Astrocyte (in vitro differentiated cells and primary cell): ENCODE measurements at places on chromosomes 6 and 20.

DNA sequence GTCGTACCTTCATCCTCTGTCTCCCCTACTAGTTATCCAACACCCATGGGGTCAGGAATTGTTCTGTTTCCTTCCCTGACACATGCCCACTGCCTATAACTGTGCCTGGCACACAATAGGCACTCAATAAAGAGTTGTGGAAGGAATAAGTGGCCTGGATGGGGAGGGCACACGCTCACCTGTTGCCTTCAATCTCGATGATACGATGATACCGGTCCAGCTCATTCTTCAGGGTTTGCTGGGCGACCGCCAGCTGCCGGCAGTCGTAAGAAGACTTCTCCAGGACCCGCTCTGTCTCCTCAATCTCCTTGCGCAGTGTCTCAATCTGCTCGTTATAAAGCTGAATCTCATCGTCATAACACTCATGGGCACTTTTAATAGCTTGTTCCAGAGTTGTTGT lies 32.5 kb downstream of the BFSP1 start:
- no peak for DNase-seq

- DNase-seq = peak; percentile 63
Measured at GRCh38 chr20:53623454-53624211, 30.0 kb upstream of the ZNF217 start.

- DNase-seq = no peak
Measured at GRCh38 chr20:46683668-46683938, 5.6 kb downstream of the TP53RK start.

- DNase-seq = no peak
Measured at GRCh38 chr20:37277253-37277593, 12.2 kb upstream of the MANBAL start.

GRCh38 chr6:17798477-17799154 lies 91.9 kb upstream of the NUP153 start:
- no peak for DNase-seq

DNA sequence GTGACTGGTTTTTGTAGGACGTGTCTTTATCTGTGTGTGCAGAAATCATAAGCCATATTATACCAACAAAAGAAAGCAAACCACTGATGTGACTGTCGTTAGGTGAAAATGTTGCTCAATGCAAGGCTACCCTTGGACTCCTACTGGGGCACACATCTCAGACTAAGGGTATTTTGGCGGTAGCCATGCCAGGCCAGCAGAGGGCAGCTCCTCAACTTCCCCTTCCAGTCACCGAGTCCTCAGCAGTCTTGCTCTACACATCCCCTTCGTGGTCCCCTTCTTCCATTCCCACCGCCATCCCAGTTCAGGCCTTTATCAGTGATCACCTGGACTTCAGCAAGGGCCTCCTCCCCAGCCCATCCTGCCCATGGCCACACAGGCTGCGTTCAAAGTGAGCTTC lies 113.7 kb upstream of the GGTLC1 start:
- no peak for DNase-seq

GRCh38 chr6:43444036-43444435 lies 11.3 kb downstream of the DLK2 start:
- no peak for DNase-seq

- DNase-seq = no peak
Measured at GRCh38 chr6:75612434-75612833, 10.8 kb downstream of the SENP6 start.

DNA sequence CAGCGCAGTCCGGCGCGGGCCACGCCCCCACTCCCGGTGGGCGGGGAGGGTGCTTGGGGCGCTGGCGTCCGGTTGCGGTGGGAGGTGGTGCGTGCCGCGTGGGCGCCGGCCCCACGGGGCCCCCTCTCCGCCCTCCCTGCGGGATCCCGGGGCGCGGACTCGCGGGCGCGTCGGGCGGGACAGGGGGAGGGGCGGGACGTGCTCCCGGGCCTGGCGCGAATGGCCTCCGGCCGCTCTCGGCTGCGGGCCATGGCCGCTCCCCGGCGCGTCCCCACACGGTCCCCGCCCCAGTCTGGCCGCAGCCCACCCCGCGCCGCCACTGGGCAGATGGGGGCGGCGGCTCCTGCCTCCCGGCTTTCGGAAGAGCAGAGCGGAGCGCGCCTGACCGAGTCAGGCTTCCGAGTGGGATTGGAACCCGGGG lies 771 bp upstream of the PPP1R3G start:
- no peak for DNase-seq

DNA sequence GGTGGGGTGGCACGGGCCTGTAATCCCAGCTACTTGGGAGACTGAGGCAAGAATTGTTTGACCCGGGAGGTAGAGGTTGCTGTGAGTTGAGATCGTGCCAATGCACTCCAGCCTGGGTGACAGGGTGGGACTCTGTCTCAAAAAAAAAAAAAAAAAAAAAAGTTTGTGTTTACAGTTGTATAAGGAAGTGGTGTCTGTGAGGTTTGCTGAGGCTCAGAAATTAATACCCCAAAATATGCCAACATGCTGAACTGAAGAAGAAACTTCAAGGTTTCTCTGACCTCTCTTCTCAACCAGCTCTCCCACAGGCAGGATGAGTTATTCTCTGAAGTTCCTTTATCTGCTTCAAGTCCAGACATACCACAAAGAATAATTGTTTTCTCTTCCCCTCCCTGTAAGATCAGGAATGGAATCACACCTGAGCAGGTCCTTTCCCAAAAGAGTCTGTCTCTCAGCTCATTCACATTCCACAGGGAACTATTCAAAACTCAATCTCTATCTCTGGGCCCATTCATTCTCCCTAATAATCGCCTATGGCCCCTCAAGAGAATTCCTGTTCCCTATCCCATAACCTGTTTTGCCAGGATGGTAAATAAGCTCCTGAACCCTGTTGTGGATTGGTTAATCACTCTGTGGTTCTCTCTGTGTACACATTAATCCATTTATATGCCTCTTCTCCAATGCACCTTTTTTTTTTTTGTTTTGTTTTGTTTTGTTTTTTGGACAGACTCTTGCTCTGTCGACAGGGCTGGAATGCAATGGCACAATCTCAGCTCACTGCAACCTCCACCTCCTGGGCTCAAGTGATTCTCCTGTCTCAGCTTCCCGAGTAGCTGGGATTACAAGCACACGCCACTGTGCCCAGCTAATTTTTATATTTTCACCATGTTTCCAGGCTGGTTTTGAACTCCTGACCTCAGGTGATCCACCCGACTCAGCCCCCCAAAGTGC lies 17.4 kb upstream of the KIFC1 start:
- DNase-seq = no peak

GRCh38 chr6:132122176-132122575 lies 171.0 kb upstream of the CCN2 start:
- DNase-seq = no peak

DNA sequence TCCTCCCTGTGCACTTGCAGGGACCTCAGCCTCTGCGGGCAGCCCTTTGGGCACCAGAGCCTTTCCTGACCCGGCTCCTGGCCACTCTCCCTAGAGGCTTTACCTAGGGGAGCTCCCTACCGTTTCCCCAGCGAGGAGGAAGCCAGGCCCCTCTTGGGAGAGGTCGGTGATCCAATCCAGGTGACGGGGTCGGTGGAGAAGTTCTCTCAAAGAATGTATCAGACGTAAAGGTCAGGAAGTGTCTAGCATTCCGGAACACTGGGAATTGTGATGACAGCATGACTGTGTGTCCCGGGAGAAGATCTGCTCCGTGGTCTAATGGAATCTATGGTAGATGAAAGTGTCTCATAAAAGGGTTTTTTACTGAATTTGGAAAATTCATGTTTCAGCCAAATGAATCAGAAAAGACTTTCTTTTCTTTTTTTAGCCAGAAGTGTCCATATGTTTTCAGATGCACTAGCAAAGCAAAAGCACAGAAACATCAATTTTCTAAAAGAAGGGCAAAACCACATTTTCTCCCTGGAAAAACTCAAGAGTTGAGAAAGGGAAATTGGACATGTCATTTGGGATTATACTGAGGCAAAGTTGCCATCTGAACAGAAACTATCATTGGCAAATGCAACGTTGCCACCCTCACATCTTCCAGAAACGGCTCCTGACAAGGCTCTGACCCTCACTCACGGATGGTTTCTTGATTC lies 289.4 kb downstream of the THBS2 start:
- peak; percentile 23 for DNase-seq

DNA sequence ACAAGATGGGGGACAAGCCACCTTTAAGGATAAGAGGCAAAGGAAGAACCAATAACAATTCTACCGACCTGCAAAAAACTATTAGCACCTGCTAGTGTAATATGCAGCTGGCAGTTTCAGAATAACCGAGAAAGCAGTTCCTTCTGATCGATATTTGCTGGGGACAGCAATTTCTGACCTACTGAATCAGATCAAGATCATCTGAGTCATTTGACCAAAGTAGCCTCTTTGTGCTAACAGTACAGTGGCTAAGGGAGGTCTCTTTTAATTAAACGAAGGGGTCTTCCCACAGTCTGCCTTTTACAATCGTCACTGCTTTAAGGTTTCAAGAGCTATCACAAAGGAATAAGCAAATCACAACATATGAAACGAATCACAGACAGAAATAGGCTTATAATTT lies 318.9 kb downstream of the BTBD9 start:
- DNase-seq = no peak

DNA sequence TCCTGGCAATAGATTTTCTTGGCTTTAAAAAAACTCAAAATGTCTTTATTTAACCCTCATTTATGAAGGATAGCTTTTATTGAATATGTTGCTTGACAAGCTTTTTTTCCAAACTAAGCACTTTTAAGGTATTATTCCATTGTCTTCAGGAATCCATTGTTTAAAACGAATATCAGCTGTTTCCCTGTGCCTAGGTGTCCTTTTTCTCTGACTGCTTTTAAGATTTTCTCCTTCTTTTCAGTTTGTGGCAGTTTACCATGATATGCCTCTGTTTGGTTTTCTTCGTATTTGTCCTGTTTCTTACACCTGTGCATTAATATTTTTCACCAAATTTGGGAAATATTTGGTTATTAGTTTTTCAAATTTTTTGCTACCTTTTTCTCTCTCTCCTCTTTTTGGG lies 68.4 kb downstream of the YTHDF1 start:
- DNase-seq = no peak

DNA sequence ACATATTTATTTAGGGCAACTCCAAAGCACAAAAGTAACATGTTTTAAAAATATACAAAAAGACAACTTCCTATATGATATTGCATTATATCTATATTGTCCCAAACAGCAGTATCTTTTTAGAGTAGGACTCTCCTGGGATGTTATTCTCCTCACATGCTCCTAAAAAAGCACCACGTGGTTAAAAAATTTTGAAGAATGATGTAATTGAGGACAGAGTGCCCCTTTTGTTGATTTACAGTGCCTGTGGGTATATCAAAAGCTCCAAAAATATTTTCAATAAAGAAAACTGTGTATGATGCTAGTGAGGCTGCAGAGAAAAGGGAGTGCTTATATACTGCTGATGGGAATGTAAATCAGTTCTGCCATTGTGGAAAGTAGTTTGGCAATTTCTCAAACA lies 130.3 kb upstream of the HDAC2 start:
- no peak for DNase-seq

GRCh38 chr6:81878479-81878878 lies 126.0 kb upstream of the TENT5A start:
- DNase-seq = no peak

GRCh38 chr6:108728826-108729225 lies 119.4 kb upstream of the ARMC2 start:
- no peak for DNase-seq

GRCh38 chr6:166675736-166676135 lies 48.7 kb upstream of the RPS6KA2 start:
- DNase-seq = no peak

- peak; percentile 22 for DNase-seq
Measured at GRCh38 chr6:134910593-134910935, 39.3 kb downstream of the ALDH8A1 start.

- no peak for DNase-seq
Measured at GRCh38 chr6:33815854-33816253, 12.1 kb upstream of the MLN start.

GRCh38 chr6:132234356-132234755 lies 166.9 kb downstream of the MOXD1 start:
- no peak for DNase-seq

GRCh38 chr6:33850869-33851541 lies 47.2 kb upstream of the MLN start:
- DNase-seq = no peak

DNA sequence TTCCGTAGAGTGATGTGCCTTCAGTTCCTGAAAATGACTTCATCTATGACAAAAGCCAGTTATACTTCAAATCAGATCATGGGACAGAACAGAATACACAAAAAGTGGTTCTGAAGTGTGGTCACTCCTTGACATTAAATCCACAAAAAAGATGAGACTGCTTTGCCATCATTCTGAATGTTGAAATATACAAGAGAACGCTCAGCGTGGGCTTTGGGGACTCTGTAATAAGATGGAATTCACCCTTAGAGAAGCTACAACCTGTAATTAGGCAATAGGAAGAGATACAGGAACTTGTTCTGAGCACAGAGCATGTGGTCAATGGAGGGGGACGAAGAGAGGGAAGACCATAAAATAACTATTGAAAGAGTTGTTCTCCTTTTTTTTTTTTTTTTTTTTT lies 184.3 kb downstream of the CARMIL1 start:
- DNase-seq = no peak

DNA sequence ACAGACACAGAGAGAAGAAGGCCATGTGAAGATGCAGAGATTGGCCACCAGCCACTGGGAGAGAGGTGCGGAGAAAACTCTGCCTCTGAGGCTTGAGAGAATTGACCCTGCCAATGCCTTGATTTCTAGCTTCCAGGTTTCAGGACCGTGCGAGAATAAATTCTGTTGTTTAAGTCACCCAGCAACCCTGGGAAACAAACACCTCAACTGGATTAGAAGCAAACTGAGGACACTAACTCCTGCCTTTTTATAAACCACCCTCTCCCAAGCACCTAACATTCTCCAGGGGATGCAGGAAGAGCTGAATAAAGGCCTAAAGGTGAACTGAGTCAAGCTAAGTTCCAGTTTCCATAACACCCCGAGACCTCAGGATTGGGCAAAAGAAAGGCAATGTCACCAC lies 136.1 kb downstream of the ANKRD60 start:
- DNase-seq = no peak

- no peak for DNase-seq
Measured at GRCh38 chr6:88513920-88514319, 347.8 kb upstream of the CNR1 start.

DNA sequence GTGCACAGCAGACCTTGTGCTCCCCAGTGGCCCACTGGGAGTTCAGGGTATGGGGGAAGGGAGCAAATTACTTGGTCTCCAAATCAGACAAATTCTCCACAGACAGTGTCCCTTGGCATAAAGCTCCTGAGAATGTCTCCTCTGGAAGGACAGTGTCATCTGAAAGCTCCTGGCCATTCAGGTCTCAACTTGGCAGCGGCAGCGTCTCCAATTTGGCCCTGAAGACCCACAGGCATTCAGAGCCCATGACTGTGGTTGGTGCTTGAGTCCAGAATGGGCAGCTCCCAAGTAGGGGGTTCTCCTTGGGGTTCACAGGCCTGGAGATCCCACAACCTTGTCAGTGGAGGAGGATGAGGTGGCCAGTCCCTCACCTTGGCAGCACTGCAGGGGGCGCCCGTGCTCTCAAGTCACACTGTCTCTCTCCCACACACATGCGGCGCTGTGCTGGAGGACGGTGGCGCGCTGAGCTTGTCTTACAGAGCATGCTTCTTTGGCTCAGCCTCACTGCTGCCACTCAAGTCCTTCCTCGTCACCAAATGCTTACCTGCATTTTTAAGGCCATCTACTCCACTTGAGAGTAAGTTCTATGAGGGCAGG lies 20.7 kb downstream of the DYNLRB1 start:
- no peak for DNase-seq
